ENCODE measurements at places on chromosomes 6 and 20. TPM values are rescaled to one million over a fixed set of nuclear protein-coding genes. Genes with fewer than 3 reads are reported as not detected.

DNA sequence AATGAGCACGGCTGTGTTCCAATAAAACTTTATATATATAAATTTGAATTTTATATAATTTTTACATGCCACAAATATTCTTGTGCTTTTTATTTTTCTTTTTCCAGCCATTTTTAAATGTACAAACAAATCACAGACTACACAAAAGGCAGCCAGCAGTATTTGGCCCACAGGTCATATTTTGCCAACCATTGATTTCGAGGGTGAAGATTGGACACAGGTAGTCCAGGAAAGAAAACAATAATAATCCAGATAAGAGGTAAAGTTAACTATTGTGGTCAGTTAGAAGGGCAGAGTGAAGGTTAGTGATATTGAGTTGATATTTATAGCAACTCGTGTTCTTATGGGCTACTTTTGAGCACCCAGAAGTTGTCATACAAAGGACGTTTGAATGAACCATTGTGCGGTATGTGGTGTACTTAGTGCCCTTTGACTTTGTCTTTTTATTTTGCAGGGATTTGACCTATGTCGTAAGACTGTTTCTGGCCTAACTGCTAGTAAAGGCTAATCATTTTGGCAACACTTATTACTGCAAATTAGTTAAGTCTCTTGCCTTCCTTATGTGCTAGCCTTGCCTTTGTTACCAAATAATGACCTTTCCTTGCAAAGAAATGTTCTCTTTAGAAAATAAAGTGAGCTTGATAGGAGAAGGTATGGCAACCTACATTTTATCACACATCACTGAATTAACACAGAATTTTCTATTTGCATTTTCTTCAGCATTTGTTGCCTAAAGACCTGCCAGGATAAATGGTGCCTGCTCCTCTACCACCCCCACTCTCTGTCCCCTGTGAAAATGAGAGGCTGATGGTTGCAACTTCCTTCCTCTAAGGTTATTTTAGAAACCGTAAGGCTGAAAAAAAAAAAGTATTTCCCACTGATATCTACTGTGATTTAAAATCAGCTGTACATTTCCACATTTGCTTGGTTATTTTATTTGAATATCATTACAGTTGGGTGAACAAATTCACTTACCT lies 493.9 kb upstream of the SOX4 start:
- DNase-seq: no peak

- peak; percentile 58 for DNase-seq
These were observed 19.4 kb upstream of the ITCH start for GRCh38 chr20:34343458-34344211.

GRCh38 chr20:6519556-6519955 lies 247.9 kb upstream of the BMP2 start:
- no peak for DNase-seq

The TMEM244 gene
- not detected for total RNA-seq
